ENCODE measurements at places on chromosomes 7 and 10. TPM values are rescaled to one million over a fixed set of nuclear protein-coding genes. Genes with fewer than 3 reads are reported as not detected.

Gene OR2A7
- 0.13 TPM for total RNA-seq

Gene FAM131B
- total RNA-seq = 3.9 TPM

Gene ATOH7
- total RNA-seq = 0.48 TPM

Gene LRMDA
- 0.26 TPM for total RNA-seq

Gene TEX36
- not detected for total RNA-seq

Gene ETV1
- total RNA-seq = 20.8 TPM

Gene OR2A42
- total RNA-seq = not detected

Gene SLC26A3
- not detected for total RNA-seq

Gene CAMK1D
- 2.6 TPM for total RNA-seq

Gene OLAH
- total RNA-seq = 0.65 TPM

Gene IGF2BP3
- 44.3 TPM for total RNA-seq

Gene CREM
- 47.8 TPM for total RNA-seq

Gene SMKR1
- total RNA-seq = not detected

Gene MYO1G
- total RNA-seq = 0.13 TPM

Gene RET
- 0.08 TPM for total RNA-seq

Gene TET1
- total RNA-seq = 2.7 TPM

Measured in epithelial cell of alveolus of lung (primary cell).